ENCODE measurements at places on chromosomes 1 and 21.

DNA sequence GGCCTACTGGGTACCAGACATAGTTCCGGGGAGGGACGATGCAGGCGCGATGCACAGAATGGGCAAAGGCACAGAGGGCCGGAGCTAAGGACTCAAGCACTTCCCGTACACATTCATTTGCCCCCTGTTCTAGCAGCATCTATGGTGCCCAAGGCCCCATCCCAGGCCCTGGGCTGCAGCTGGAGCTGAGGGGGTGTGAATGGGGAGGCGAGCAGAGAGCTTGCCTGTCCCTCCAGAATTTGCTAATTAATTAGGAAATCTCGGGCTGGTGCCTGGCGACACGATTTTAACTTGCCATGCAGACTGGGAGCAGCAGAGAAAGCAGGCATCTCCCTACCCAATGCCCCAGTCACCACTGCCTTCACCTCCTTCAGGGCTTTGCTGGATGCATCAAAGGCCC lies 35.9 kb downstream of the EPHA2 start:
- DNase-seq = no peak

- DNase-seq = no peak
Measured at GRCh38 chr21:46114963-46115362, 17.1 kb downstream of the COL6A2 start.

DNA sequence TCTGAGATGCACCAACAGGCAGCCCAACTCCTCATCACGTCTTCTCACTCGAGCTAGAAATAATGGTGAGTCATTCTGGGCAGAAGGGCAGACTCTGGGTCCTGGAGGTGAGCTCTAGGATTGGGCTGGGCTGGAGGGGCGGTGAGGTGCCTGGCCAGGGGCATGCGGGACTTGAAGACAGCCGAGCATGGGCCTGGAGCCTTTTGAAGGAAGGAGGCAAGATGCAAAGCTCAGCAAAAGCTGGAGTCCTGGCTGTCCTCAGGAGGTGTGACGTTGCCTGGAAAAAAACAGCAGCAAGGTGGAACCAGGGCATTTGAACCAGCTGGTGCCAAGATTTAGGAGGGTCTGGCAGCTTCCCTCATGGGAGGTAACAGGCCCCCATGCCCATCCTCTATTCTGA lies 712 bp downstream of the KCNA2 start:
- DNase-seq = no peak

DNA sequence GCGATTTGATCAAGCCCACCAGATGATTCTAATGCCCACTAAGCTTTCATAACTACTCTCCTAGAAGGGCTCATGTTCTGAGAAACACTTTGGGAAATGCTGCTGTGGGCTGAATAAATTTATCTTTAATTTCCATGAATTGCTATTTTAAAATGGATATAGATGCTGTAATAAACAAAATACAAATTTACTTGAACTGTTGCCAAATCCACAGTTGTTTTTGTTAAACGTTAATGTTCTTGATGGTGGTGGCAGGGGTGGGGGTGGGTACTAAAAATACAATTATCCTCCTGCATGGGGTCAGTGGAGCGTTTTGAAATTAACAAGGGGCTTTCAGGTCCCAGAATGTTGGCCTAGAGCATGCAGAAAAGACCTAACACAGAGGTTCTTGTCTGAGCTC lies 244.7 kb upstream of the POU3F1 start:
- no peak for DNase-seq

- no peak for DNase-seq
Measured at GRCh38 chr1:205243350-205244191, 15.8 kb downstream of the TMCC2 start.

GRCh38 chr1:2969845-2970291 lies 51.4 kb upstream of the ACTRT2 start:
- DNase-seq = no peak

GRCh38 chr1:226967665-226968064 lies 27.6 kb downstream of the COQ8A start:
- no peak for DNase-seq

DNA sequence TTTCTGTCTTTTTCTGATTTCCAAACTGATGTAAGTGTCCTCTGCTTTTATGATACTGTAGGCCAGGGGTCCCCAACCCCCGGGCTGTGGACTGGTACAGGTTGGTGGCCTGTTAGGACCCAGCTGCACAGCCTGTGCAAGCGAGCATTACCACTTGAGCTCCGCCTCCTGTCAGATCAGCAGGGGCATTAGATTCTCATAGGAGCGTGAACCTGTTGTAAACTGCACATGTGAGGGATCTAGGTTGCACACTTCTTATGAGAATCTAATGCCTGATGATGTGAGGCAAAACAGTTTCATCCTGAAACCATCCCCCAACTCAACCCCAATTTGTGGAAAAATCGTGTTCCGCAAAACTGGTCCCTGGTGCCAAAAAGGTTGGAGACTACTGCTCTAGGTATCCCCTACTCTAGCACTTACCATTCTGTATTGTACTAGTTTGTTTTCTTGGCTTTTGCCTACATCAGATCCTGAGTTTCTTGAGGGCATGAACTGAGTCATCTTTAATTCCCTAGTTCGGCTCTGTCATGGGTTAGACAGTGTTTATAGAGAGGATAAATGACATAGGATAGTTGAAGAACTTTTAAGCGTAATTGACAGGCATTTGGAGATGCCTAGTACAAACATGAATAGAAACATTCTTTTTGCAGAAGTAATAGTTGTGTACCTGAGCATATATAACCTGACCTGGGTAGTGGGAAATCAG lies 4.1 kb downstream of the ABCD3 start:
- DNase-seq = no peak

DNA sequence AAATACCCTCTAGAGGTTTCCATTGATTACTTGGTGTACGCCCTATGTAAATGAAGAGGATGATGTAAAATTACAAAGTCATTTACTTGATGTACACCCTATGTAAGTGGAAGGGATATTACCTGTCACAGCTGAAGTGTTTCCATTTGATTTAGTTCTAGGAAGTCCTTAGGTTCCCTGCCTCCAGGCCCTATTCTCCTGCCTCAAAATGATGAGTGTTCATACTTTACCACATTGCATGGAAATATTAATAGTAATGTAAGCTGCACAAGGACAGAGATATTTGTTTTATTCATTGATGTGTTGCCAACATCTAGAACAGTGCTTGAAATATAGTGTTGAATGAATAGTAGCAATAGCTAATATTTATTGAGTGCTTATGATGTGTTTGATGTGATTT lies 9.5 kb upstream of the AK4 start:
- no peak for DNase-seq

DNA sequence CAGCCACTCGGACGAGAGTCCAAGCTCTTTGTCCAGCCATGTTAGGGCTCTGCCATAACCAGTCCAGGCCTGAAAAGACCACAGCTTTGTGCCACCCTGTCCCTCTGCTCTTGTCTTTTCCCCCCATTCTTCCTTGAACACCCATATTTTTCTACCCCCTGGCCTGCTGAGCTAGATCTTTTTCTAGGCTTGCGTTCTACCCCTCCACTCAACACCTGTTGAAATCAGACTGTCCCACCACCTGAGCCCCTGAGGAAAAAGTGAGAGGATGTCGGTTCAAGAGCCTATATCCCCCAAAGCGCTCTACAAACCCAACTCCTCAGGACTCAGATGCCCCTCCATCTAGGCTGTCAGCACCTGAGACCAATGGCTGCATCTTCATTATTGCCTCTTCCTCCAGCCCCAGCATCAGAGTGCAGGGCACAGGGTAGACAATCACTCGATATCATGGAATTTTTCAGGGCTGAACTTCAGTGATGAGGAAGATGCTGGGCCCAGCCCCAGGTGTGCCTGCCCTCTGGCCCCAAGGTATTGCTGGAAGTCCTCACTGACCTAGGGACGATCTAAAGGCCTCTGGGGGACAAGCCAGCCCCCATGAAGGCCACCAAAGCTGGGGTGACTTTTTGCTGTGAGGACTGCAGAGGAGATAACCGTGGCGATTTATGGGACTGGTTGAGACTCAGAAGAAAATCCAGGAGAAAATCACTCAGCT lies 75.3 kb downstream of the CD247 start:
- no peak for DNase-seq

GRCh38 chr1:190940951-190941350 lies 463.3 kb upstream of the BRINP3 start:
- no peak for DNase-seq

GRCh38 chr1:196078691-196079090 lies 529.5 kb downstream of the KCNT2 start:
- DNase-seq = no peak

DNA sequence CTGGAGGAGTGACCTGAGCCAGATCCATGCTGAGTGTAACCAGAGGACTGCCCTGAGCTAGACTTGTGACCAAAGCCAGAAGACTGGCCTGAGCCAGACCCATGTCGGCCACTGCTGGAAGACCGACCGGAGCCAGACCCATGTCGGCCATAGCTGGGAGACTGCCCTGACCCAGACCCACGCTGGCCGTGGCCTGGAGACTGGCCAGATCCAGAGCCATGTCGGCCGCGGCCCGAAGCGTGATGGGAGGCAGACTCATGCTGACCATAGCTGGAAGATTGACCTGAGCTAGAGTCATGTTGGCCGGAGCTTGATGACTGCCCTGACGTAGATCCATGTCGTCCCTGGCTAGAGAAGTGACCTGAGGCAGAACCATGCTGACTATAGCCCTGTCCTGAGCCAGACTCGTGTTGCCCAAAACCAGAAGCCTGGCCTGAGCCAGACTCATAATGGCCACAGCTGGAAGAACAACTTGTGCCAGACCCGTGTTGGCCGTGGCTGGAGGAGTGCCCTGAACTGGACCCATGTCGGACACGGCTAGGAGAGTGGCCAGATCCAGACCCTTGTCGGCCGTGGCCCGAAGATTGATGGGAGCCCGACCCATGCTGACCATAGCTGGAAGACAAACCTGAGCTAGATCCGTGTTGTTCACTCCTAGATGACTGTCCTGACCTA lies 5.1 kb downstream of the HRNR start:
- DNase-seq = no peak

DNA sequence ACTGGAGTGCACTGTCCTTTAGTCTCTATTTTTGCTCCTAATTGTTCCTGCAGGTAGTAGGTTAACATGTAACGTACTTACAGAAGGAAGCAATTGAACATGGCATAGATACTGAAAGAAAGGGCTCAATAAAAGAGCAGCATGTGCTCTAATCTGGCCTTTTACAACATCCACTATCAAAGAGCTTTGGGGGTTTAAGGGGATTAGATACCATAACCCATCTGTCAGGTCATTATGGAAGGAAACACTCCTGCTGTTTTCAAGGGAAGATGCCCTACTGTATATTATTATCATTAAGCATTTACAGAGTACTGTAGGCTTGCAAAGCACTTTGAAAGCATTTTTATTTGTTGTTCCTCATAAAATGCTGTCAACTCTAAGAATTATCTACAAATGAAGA lies 152.8 kb downstream of the TTLL7 start:
- DNase-seq = no peak

DNA sequence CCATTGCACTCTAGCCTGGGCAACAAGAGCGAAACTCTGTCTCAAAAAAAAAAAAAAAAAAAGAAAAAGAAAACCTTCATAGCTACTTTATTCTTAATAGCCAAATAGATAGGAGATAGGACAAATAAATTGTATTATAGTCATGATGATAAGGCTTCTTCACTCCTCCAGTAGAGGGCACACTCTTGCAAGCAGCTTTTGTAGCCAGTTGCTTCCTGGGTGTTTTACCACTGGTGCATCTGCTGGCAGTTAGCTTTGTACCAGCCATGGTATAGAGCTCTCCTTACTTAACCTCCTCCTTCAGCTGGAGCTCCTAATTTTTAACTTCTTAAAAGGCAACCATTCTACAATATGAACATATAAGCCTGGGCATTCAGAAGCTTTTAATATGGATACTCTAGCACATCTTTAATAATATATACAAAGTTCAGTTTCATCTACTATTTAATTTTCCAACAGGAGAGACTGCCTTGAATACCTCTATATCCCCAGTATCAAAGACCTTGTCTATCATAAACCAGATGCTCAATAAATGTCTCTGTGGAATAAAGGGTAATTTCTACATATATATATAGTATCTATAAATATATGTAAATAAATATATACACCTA lies 35.8 kb downstream of the EVI5 start:
- no peak for DNase-seq

GRCh38 chr1:163701783-163702374 lies 380.1 kb downstream of the NUF2 start:
- no peak for DNase-seq

DNA sequence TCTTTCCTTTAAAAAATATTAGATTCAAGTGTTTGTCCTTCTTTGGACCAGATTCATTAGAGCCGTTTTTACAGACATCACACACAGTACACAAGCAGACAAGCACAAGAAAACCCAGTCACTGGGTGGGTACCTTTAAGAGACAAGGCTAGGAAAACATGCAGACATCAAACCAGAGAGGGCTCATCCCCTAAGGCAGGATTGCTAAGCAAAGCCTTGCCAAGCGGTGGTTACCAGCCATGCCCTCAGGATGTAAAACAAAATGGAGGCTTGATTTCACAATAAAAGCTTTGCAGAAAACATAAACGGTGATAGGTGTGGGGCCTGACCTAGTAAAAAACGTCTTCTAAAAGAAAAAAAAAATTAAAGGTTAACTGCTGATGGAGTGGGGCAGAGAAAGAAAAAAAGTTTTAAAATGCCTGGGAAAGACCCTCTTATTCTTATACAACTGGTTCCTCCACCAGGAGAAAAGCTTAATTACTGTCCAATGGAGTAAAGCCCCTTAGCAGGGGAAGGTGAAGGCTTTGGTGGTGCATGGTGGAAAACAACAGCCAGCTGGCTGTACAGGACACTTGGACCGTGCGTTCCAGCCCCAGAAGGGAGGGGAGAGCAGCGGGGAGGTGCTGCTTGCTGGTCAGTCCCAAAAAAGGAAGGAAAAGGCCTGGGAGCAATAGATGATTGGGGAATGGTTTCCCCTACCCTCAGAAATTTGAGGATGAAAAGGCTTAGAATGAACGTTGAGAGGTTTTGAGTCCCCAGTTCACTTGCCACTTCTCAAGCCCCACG lies 30.4 kb upstream of the FMO1 start:
- no peak for DNase-seq

DNA sequence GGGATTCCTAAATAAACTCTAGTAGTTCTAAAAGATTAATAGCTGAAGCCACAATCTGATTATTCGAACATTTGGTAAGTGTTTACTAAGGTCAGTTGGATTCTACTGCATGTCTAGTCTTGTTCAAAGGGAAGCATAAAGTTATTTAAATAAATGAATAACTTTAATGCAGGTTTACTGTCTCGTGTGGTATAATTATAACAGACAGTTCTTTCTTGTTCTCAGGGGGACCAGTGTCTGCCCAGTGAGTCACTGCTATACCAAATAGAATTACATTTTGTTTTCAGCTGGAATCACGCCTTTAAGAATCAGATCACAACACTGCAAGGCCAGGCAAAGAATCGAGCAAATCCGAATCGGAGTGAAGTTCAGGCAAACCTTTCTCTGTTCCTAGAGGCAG lies 45.1 kb downstream of the SMG7 start:
- DNase-seq = no peak

DNA sequence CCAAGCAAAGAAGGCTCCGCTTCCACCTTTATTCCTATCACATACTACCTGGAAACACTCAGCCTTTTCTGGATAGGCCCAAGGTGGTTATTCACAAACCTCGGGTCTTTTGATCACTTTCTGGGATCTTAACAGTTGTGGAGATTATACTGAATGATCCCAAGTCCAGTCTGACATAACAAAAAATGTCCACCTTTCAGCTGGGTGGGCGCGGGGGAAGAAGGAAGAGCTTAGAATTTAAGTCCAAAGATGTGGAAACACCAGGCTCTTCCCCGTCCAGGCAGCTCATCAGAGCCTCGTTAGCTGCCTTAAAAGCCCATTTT lies 338 bp upstream of the C1orf53 start:
- no peak for DNase-seq
